Heart right ventricle (tissue), 16 donors: ENCODE measurements at places on chromosomes 2 and 18.

GRCh38 chr18:36735130-36735529, 93.7 kb downstream of the TPGS2 start:
- no peaks in the 10 kb centered on the region for H3K4me1 ChIP-seq
- no peak overlapping the region for H3K4me3 ChIP-seq
- H3K36me3 ChIP-seq: no peaks in the 10 kb centered on the region
- no peak overlapping the region for H3K27ac ChIP-seq

- no peaks in the 10 kb centered on the region for H3K4me1 ChIP-seq
- no peak overlapping the region for H3K4me3 ChIP-seq
- H3K27ac ChIP-seq: no peak overlapping the region
- no peaks in the 10 kb centered on the region for H3K27me3 ChIP-seq
Observed at GRCh38 chr2:57450170-57450569, 596.4 kb upstream of the VRK2 start.

GRCh38 chr18:45374878-45375630, 240.2 kb upstream of the SLC14A2 start:
- DNase-seq: no peak
- no peaks in the 10 kb centered on the region for H3K36me3 ChIP-seq
- H3K27me3 ChIP-seq: peaks cover 4% of the 10 kb centered on the region
- H3K4me1 ChIP-seq: peaks cover 3% of the 10 kb centered on the region
- H3K4me3 ChIP-seq: no peak overlapping the region

GRCh38 chr2:146801886-146802285, 1042.9 kb upstream of the ACVR2A start:
- H3K36me3 ChIP-seq: no peaks in the 10 kb centered on the region
- no peaks in the 10 kb centered on the region for H3K4me1 ChIP-seq
- H3K27ac ChIP-seq: no peak overlapping the region
- H3K27me3 ChIP-seq: no peaks in the 10 kb centered on the region
- DNase-seq: no peak

- no peaks in the 10 kb centered on the region for H3K36me3 ChIP-seq
- no peak for DNase-seq
- no peak overlapping the region for H3K4me3 ChIP-seq
- no peak overlapping the region for H3K27ac ChIP-seq
- H3K4me1 ChIP-seq: peaks cover 28% of the 10 kb centered on the region
- no peaks in the 10 kb centered on the region for H3K27me3 ChIP-seq
Observed at GRCh38 chr2:55026202-55026601, 24.0 kb downstream of the RTN4 start.

GRCh38 chr2:71711133-71711855, 257.9 kb downstream of the DYSF start:
- no peaks in the 10 kb centered on the region for H3K27me3 ChIP-seq
- H3K36me3 ChIP-seq: no peaks in the 10 kb centered on the region
- no peak overlapping the region for H3K27ac ChIP-seq
- no peak for DNase-seq
- peaks cover 30% of the 10 kb centered on the region for H3K4me1 ChIP-seq

- DNase-seq: no peak
- peaks cover 31% of the 10 kb centered on the region for H3K4me1 ChIP-seq
- H3K27me3 ChIP-seq: no peaks in the 10 kb centered on the region
- H3K4me3 ChIP-seq: no peak overlapping the region
Observed at GRCh38 chr2:12177455-12178288, 431.2 kb downstream of the LPIN1 start.
